ENCODE measurements at places on chromosomes 11 and 22.
A peak's percentile ranks its signal among the peaks of the same experiment; 100 is the strongest.

GRCh38 chr11:30501744-30502143, 84.4 kb downstream of the MPPED2 start:
- no peak for DNase-seq

- no peak for DNase-seq
Measured at GRCh38 chr22:34763496-34763895, 302.5 kb upstream of the ISX start.

GRCh38 chr22:18048441-18048898, 24.1 kb upstream of the MICAL3 start:
- no peak for DNase-seq

GRCh38 chr11:104830080-104830479, 68.2 kb downstream of the CASP12 start:
- no peak for DNase-seq

- no peak for DNase-seq
Measured at GRCh38 chr11:2237457-2238238, 32.7 kb downstream of the ASCL2 start.

DNA sequence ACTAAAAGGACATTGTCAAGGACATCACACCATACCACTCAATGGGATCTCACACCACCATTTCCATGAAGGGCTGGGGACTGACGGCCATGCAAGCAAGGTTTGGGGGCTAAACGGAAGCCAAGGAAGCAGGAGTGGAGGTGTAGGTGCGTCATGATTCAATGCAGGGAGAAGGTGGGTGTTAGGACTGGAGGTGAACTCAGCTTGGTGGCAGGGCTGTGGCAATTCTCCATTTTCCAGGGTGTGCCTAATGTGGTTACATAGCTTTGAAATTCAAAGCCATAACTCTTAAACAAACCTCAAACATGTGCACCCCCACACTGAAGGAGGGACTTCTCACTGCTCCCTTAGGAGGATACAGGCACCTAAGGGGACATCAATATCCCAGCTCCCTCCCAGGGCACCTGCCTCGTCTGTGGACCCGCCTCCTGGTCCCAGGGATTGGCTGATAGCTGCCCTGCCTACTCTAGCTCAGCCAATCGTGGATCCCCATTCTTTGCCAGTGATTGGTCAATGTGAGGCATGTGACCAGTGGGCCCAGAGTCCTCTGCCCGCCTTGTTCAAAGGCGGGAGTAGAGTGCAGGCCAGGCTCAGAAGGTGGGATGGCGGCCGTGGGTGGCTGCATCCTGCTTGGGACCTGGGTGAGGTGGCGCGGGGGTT, 64.6 kb downstream of the CTTN start:
- DNase-seq = no peak

DNA sequence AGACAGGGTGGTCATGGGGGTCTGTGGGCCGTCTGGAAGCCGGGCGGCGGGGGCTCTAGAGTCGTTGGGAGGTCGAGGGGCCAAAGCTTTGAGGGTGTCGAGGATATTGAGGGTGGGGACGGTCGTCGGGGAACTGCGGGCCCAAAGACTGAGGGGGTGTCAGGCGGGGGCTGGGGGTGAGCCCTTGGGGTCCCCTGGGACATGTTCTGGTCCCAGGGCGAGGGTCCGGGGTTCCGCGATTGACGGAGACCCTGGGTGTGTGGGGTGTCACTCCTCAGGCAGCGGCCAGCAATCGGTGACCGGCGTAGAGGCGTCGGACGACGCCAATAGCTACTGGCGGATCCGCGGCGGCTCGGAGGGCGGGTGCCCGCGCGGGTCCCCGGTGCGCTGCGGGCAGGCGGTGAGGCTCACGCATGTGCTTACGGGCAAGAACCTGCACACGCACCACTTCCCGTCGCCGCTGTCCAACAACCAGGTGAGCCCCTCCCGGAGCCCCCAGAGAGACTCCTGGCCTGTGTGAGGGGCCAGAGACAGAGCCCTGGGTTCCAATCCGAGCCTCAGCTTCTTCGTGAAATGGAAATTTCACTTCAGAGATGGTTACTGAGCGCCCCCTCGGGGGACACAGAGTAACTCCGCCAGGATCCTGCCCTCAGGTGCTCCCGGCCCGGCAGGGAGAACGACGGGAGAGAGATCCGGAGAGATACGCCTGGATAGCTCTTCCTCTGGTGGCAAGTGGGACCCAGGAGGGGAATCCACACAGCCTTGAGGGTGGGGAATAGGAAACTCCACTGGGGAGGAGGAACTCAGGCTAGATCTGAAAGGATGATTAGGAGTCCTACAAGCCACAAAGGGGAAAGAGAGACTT, 714 bp downstream of the SDF2L1 start:
- DNase-seq = peak; percentile 67

GRCh38 chr22:36756746-36757655, 18.9 kb downstream of the IFT27 start:
- DNase-seq = no peak

DNA sequence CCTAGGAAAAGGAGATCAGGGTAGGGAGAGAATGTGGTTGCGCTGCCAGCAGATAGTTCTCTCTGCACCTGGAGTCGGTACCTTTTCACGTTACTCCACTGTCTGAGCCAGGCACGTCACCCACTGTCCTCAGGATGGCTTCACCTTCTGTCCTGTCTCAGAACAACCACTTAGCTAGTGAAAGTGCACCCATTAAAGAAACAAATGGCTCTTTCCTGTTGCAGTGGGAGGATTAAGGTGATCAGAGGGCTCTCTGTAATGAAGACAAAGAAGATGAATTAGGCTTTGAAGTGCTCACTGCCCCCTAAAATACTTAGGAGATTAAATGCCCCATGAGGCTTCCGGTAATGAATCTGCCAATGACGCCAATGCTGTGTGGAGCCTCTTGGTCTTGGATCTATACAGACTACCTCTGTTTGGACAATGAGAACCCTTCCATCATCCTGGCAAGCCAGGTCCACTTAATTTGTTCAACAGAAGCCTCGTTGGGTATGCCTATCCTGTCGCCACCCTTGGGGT, 113.7 kb downstream of the INSC start:
- no peak for DNase-seq

- no peak for DNase-seq
Measured at GRCh38 chr11:99424313-99425084, 403.8 kb downstream of the CNTN5 start.

DNA sequence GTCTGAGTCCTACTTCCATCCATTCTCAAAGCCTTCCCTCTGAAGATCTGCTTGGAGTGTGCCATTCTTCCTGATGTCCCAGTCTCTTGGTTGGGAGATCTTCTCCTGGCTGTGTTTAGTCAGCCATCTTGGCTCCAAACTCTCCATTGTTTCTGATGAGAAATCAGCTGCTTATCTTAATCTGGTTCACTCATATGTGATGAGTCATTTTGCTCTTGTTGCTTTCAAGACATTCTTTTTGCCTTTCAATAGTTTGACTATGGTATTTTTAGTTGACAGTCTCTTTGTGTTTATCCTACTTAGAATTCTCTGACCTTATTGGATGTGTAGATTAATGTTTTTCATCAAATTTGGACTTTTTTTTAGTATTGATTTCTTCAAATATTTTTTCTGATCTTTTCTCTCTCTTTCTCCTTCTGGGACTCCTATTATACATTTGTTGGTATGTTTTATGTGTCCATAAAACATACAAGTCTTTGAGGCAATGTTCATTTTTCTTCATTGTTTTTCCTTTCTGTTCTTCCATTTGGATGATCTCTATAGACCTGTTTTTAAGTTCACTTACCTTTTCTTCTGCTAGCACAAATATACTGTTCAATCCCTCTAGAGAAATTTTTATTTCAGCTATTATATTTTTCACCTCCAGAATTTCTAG, 77.2 kb upstream of the CLPB start:
- DNase-seq = no peak

GRCh38 chr11:116600930-116601329, 171.9 kb downstream of the BUD13 start:
- DNase-seq = no peak

DNA sequence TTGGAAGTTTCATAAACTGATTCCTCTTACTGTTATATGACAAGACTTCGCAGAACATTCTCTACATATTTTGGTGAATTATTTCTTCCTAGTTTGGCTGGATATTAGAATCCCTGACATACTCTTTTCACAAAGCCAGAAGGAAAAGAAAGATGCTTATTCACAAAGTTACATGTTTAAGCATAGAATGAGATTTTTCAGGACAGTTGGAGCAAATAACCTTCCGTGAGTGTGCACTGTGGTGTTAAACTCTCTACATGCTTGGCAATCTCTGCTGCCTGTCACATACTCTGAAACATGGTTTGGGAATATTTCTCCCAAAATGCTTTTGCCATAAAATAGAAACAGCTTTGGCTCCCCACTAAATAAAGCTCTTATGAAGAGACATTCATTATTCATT, 230.0 kb upstream of the MTNR1B start:
- DNase-seq = no peak

DNA sequence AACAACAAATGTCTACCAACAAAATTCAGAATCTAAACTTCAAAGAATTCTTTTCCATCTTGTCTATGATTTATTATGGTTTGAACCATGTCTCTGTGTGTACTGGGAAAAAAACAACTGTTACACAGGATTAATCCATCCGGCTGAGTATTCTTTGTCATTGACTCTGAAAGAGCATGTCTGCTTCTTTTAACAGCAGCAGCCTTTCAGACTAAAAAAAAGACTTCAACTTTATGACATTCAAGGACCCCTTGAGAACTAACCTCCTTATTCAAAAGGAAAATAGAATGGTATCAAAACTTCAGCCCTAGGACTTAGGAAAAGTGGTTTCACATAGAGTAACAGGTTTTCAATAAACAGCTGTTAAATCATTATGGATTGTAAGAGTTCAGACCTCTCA, 79.9 kb downstream of the MRTFA start:
- no peak for DNase-seq

GRCh38 chr11:131955904-131956303, 585.5 kb downstream of the NTM start:
- no peak for DNase-seq

- no peak for DNase-seq
Measured at GRCh38 chr22:23072911-23073491, 2.7 kb downstream of the GNAZ start.

- no peak for DNase-seq
Measured at GRCh38 chr11:76735841-76736240, 47.3 kb upstream of the TSKU start.

GRCh38 chr11:118049771-118050170, 27.1 kb upstream of the TMPRSS4 start:
- DNase-seq = no peak

DNA sequence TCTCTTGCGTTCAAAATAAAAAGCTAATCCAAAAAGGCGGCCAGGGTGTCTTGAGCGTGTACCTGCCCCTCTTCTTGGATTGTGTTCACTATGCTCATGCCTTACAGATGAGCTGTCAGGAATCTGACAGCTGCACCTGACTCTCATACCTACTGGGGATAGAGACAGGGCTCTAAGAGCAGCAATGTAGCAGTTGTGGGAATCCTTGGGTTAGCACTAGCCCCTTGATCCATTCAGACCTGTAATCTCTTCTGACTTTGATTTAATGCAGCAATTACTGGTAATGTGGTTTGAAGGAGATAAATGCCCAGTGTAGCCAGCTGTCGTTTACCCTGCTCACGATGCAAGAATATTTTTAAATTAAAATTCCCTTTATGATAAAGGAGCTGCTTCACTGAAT, 145.8 kb downstream of the APOL5 start:
- DNase-seq = no peak

DNA sequence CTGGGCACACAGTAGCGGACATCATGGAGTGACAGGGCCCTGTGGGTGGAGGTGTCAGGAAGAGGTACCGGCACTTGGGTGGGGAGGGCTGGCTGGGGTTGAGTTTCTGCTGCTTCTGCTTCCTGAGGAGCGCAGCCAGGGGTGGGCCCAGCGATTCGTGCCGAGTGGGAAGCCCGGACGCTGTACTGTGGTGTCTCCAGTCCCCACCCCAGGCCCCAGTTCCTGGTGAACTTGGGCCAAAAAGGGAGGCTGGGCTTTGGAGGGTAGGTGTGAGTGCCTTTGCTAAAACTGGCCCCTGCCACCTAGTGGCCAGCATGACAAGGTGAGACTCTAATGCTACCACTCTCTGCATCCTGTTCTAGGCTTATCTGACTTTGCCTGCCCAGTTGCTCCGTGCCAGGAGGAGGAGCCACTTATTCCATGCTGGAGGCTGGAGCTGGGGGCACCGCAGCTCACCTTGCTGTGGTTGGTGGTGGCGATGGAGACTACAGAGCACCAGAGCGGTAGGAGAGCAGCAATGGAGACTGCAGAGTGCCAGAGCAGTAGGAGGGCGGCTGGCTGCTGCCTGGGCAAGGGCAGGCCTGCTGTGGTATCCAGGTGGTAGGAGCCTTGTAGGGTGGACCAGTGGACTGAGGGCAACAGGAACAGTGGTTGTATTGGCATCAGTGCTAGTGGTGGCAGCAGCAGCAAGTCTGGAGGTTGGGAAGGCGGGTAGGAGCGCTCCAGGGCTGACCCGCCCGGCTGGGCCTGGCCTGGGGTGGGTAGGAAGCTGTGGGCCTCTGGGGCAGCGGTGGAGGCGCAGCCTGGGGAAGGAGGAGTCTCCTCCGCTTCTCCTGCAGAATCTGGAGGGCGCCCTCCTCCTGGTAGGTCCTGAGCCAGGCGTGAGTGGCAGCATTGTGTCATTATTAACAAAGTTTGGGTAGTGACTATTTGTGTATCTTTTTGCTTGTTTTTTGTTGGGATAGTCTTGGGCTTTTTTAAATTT, 2.2 kb upstream of the RFPL2 start:
- peak; percentile 46 for DNase-seq

GRCh38 chr11:127098684-127099083, 98.1 kb upstream of the KIRREL3 start:
- no peak for DNase-seq

DNA sequence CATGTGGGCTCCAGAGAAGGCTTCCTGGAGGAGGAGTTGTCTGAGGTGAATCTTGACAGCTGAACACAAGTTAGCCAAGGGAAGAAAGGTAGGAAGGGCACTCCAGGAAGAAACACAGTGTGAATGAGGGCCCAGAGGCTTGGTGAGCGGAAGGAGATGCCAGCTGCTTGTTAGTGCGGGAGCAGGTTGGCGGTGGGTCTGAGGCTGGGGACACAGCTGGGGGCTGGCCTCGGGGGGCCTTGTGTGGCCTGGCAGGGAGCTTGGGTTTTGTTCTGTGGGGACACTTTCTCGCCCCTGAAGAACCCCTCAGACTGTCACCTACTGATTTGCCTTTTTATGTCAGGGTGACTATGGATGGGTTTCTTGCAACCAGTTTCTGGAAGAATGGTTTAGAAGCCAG, 160.0 kb downstream of the ST3GAL4 start:
- DNase-seq = no peak

GRCh38 chr11:7523416-7524210, 9.8 kb downstream of the PPFIBP2 start:
- DNase-seq = no peak

GRCh38 chr11:36101466-36101865, 157.6 kb downstream of the LDLRAD3 start:
- DNase-seq = no peak

GRCh38 chr11:73998846-73999575, 9.9 kb downstream of the UCP3 start:
- DNase-seq = no peak

GRCh38 chr22:19854778-19855503, at the start of the genes GNB1L and RTL10:
TSS of gene GNB1L (minus strand) at chr22:19854874. CDS start at chr22:19821355, 33,519 bp downstream.
TSS of gene RTL10 (minus strand) at chr22:19854874. CDS start at chr22:19852261, 2,613 bp downstream.
- DNase-seq = peak; percentile 95
